ENCODE measurements at places on chromosomes 7 and 10.

- DNase-seq, result no peak
These were observed 9.2 kb upstream of the HNRNPF start for GRCh38 chr10:43417950-43418768.

DNA sequence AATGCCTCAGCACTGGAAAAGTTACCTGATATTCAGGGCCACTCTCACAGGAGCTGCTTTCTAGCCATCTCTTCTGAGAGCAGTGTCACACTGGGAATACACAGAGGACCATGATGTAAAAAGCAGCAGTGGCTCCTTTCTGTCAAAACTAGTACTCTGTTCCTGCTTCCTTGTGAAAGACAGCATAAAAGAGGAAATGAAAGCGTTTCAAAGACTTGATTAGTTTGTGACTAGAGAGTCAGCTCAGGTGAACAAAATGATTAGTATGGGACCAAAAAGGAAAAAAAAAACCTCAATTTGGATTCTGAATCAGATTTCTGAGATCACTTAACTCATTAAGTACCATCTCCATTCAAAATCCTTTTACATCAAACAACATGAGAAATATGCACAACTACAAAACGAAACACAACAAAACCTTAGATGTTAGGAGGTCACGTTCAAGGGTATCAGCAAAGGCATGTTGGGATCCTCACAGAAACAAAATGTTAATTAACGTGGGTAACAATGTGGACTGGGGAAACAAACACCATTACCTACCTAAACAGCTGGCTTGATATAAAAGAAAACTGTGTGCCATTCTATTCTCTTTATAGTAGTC is 103.7 kb downstream of the MACC1 start:
- no peak for DNase-seq

- no peak for DNase-seq
These were observed 117.2 kb downstream of the CNOT4 start for GRCh38 chr7:135392701-135393100.

- no peak for DNase-seq
These were observed 722.9 kb downstream of the GRM8 start for GRCh38 chr7:126529833-126530232.

DNA sequence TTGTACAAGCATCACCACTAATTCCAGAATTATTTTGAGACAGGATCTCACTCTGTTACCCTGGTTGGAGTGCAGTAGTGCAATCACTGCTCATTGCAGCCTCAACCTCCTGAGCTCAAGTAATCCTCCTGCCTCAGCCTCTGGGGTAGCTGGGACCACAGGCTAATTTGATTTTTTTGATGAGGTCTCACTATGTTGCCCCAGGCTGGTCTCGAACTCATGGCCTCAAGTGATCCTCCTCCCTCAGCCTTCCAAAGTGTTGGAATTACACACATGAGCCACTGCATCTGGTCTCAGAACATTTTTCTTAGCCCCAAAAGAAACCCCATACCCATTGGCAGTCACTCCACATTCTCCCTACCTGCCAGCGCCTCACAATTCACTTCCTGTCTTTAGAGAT is 3.5 kb upstream of the WBP1L start:
- DNase-seq, result no peak

DNA sequence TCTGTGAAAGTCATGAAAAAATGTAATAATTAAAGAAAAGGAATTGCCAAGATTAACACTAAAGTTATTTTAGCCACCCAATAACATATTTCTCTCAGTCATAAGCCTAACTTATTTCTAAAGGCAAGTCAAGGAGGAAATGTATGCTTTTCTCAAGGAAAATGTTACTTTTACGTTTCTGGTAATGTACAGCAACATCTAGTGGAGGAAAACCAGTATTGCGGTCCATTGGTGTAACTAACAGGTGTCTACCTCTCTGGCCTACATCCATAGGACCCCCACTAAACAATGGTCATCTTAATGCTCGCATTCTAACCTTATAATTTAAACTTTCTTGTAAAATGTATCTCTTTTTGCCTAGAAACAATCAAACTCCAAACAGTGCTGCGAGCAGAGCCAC is 437.5 kb downstream of the KIF20B start:
- DNase-seq, result no peak

DNA sequence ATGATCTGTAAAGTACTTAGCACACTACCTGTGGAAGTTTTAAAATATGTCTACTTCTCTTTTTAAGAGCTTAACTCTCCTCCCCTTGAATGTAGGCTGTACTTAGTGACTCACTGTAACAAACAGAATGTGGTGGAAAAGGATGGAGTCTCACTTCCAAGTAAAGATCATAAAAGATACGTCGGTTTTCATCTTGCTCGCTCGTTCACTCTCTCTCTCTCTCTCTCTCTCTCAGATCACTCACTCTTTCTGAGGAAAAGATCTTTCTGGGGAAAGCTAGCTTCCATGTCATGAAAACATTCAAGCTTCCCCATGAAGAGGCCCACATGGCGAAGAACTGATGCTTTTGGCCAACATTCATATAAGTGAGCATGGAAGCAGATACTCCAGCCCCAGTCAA is 5.5 kb downstream of the CHUK start:
- DNase-seq, result no peak

DNA sequence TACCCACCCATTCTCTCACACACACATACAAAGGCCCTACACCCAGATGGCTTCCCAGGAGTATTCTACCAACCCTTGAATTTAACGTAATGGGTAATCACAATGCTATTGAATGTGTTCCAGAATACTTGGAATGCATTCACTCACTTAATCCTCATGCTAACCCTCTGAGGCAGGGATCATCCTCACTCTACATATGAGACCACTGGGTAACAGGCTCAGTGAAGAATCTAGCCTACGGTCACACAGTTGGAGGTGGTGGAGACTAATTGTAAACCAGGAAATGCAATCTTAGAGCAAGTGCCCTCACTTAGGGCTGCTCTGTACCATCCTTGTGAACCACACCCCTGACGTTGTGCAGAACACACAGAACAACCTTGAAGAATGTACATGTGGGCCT is 87.5 kb downstream of the PPP1R3C start:
- DNase-seq, result no peak

- no peak for DNase-seq
These were observed 1.4 kb downstream of the CCNJ start for GRCh38 chr10:96044736-96045135.

- no peak for DNase-seq
These were observed 121.7 kb downstream of the DOCK4 start for GRCh38 chr7:112084520-112084971.

- DNase-seq, result no peak
These were observed 201.4 kb downstream of the PTEN start for GRCh38 chr10:88064608-88065382.

- DNase-seq, result no peak
These were observed 126.0 kb downstream of the SKIDA1 start for GRCh38 chr10:21399392-21400035.

GRCh38 chr10:110966146-110966545 is 46.7 kb downstream of the SHOC2 start:
- DNase-seq, result no peak

DNA sequence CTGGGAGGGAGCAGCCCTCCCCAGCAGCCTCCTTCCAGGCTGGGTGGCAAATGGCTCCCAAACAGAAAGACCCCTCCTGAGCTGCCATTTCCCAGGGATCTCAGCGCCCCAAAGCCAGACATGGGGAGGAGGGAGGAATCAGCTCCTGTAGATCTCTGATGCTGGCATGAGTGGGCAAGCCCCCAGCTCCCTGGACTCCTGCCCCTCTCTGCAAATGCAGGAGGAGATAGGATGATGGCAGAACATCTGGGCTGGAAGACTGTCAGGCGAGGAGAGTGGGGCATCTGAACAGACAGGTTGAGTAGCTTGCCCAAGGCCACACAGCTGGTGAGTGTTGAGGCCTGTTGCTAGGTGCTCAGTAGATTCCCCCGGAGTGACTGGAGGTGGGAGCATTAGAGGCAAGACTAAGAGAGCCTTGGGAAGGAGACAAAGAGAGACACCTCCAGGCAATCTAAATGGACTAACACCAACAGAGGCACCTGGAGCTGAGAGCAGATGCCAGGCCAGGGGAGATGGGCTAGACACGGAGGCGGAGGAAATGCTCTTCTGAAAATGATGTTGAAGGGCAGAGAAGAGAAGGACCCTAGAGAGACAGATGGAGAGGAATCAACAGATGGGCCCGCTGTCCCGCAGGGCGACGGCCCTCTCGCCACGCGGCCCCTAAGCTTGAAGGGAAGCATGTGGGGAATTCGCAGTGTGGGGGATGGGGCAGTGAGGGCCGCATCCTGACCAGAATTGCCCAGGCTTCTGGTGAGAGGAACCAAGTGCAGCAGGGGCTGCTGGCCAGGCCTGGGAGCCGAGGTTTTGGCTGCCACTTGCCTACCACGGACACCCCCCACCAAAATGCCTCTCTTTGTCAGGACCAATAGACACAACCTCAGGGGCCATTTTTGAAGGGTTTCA is 84.8 kb upstream of the LRRC4 start:
- DNase-seq, result no peak

DNA sequence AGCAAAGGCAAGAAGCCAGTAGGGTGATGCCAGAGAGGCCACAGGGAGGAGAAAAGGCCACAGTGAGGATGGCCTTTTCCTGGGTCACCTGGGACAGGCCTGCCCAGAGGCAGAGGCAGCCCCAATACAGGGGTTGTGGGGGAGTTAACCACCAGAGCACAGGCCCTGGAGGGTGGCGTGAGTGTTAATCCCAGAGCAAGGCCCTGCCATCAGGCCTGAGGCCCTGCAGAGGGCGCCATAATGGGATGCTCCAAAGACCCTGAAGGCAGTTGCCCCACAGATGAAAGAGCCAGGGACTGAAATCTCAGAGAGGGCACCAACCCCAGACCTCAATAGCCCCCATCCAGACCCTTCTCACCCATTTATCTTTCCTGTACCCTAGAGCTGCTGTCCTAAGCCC is 23.9 kb downstream of the SLC13A4 start:
- DNase-seq, result no peak

DNA sequence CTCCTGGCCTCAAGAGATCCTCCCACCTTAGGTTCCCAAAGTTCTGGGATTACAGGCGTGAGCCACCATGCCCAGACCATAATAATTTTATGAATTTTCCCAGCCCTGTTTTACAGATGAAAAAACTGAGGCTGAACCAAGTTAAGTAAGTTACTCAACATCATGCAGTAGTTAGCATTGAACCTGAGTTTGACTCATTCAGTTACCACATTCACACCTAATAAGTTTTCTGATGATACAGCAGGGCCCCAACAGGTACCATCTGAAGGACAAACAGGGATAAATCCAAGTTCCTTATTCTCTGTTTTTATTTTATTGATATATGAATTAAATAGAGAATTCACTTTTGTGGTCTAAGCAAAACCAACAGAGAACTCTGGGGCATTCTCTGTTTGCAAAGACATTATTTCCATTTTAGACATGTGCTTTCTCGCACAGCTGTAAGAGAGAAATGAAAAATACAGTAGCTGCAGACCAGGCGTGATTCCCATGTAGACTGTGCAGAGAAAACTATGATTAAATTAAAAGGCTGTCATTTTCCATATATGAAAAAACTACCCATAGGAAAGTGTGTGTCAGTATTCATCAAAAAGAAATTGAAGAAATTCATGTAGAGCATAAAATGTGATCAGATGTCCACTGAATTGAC is 26.6 kb downstream of the APBB1IP start:
- no peak for DNase-seq

GRCh38 chr7:84912993-84913635 is 273.7 kb downstream of the SEMA3D start:
- DNase-seq, result no peak

GRCh38 chr10:90087197-90088023 is 386.0 kb downstream of the KIF20B start:
- no peak for DNase-seq

DNA sequence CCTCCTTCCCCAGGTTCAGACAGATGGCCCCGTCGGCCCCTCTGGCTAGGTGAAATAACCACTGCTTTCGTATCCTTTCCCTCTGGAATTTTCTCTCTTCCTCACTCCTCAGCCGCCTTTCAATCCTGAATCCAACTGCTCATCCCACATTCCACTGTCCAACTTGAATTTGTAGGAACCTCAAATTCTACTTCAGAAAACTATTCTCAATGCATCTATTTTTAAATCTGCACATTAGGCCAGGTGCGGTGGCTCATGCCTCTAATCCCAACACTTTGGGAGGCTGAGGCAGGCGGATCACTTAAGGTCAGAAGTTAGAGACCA is 78.9 kb downstream of the ITIH5 start:
- no peak for DNase-seq

All from stimulated activated CD8-positive, alpha-beta memory T cell treated with anti-CD3 and anti-CD28 coated beads, Interleukin-15, amount 100 ng/mL, for 4 hours (primary cell).